ENCODE measurements at places on chromosomes 11 and 22. TPM values are rescaled to one million over a fixed set of nuclear protein-coding genes. Genes with fewer than 3 reads are reported as not detected.

- DNase-seq, result no peak
Measured at GRCh38 chr11:85787809-85788760, 22.9 kb downstream of the SYTL2 start.

GRCh38 chr11:7645206-7645605 lies 28.1 kb downstream of the CYB5R2 start:
- peak; percentile 14 for DNase-seq

GRCh38 chr22:38272373-38273134 lies at the start of gene TMEM184B:
TMEM184B (minus strand) TSS chr22:38273010; CDS start chr22:38247961, 25,049 bp downstream.
- peak; percentile 95 for DNase-seq

DNA sequence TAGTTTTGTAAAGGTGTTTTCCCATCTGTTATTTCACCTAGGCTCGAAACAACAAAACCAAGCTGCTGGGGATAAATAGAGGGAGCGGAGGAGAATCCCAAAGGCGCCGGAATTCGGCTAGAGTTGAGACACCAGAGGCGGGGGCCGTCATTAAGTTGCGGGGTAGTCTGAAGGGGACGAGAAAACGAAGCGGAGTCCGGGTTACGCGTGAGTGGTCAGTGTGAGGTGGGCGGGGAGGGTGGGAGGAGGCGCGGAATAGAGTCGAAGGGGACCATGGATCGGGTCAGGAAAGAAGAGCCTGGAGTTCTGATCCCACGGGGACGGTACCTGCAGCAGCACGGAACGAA lies 361 bp downstream of the SRPRA start:
- no peak for DNase-seq

Gene SPI1
- 1.2 TPM for total RNA-seq

Gene PNPLA5
- total RNA-seq, result not detected

Gene ESAM
- 6.4 TPM for total RNA-seq

All from cerebellum (tissue), 4 donors.